ENCODE measurements at places on chromosomes 5 and 9.

- DNase-seq, result no peak
Observed at GRCh38 chr5:67495072-67495471, 298.5 kb upstream of the CD180 start.

DNA sequence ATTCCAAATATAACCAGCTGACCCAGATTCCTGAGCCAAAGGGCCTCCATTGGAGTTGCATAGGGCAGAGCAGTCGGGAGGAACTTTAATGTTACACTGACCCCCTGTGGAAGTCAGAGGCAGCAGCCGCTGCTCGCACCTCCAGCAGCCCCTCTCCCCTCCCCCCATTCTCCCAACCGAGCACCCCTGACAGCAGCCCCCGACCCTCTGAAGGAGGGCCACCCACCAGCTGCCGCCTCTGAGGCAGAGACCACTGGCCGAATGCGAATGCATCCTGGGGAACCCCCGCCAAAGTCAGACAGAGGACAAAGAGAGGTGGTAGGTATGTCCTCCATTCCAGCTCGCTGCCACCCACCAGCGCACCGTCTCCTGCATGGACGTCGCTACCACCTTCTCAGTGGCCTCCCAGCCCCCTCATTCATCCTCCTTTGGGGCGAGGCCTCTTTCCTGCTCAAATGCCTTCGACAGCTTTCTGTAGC is 231.0 kb downstream of the CDK5RAP2 start:
- peak; percentile 27 for DNase-seq

GRCh38 chr5:155696362-155696761 is 630.6 kb upstream of the SGCD start:
- DNase-seq, result no peak

DNA sequence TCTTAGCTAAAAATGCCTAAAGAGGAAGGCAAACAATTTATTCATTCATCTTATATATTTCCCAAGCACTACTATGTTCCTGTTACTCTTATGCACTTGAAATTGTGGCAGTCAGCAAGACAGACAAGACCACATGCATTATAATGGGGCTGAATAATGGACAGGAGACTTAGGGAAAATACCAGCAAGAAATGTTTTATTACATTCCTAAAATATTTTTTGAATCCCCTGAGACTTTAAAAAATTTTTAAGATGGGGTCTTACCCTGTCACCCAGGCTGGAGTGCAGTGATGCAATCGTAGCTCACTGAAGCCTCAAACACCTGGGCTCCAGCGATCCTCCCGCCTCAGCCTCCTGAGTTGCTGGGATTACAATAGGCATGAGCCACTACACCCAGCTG is 13.2 kb downstream of the ZCCHC9 start:
- DNase-seq, result no peak

DNA sequence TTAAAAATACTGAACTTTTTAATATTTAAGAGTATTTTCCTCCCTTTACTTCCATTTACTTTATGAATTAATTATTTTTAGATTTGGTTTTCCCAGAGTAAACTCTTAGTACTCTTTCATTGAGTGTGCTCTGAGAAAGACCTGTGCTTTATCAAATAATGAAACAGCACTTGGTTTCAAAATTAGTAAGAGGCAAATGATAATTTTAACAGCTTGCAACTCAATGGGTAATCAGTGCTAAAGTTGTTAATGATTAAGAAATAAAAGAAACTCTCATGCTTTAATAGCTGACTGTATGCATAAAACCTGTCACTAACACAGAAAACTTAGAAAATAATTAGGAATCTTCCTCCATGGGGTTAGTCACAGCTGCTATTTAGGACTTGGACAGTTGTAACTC is 244.4 kb downstream of the RFX3 start:
- no peak for DNase-seq

- no peak for DNase-seq
Observed at GRCh38 chr5:140801494-140801841, 611 bp downstream of the PCDHA3 start.

DNA sequence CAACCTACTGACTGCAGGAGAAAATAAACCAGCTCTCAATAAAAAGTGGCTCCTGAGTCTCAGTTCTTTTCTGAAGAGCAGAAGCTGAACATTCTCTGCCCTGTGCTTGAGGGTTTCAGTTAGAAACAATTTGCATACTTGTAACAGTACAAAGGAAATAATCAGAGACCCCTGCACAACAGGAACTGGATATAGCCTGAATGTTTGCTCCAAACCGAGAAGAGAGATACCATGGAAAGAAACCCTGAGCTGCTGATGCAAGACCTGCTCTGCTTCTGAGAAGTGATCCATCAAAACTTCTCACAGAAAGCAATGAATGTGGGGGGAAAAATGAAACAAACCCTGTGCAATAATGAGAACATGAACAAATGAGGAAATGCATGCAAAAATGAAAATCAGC is 592.9 kb downstream of the SEMA5A start:
- DNase-seq, result no peak

- DNase-seq, result no peak
Observed at GRCh38 chr5:137400571-137400970, 98.6 kb downstream of the SPOCK1 start.

- peak; percentile 92 for DNase-seq
Observed at GRCh38 chr5:9932770-9933169, 302.6 kb upstream of the TAS2R1 start.

GRCh38 chr9:12853051-12853450 is 78.2 kb downstream of the LURAP1L start:
- peak; percentile 3 for DNase-seq

GRCh38 chr5:1737790-1738405 is 61.7 kb downstream of the MRPL36 start:
- DNase-seq, result peak; percentile 18

DNA sequence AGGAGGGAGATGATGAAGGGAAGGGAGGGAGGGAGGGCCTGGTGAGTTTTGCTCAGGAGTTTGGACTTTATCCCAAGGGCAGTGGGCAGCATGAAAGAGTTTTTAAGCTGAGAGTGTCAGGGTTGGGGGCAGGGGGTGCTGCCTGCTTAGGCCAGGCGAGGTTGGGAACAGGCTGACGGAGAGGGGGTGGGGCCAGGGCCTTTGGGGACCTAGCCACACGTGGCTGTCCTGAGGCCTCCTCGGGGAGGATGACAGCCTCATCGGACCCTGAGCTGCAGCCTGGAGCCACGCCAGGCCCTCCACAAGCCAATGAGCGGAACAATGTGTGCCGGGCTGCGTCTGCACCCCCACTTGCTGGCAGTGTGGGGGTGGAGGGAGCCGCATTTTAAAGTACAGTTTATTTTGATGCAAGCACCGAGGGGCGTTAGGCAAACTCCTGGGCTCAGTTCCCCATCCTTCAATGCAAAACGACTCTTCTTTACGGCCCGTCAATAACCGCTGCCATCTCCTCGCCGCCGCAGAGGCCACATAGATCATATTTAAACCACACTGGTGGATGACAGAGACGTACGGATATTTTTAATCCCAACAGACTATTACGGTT is 5.3 kb upstream of the RXRA start:
- DNase-seq, result no peak

GRCh38 chr9:19618816-19619215 is 170.0 kb downstream of the SLC24A2 start:
- no peak for DNase-seq

- DNase-seq, result no peak
Observed at GRCh38 chr9:90894986-90895687, 93.5 kb downstream of the SYK start.

DNA sequence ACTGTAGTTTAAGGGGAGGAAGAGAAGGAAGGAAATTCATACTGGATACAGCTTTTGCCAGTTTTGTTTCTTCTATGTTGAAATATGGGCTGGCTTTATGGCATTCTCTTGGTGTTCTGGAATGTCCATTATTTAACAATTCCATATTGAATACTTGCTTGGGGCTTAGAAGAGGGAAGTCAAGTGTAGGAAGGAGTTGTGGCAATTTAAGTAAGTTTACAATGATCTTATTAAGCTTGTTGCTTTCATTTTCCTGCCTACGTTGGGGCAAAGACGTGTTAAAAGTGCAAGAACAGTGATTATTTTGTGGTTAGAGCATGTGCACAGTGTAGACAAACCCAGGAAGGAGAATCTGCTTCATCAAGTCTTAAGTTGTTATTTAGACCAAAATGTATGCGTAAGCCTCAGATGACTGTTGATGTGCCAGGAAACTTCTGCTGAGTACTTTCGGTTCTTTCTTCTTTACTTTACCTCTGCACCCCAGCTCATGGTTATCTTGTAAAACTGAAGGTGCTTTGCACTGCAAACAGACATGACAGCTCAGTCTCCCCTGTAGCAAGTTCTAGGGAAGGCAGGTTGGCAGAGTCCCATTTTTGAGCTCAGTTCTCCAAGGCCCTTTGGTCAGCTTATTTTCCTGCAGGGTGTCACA is 75.8 kb downstream of the F2RL2 start:
- DNase-seq, result no peak

DNA sequence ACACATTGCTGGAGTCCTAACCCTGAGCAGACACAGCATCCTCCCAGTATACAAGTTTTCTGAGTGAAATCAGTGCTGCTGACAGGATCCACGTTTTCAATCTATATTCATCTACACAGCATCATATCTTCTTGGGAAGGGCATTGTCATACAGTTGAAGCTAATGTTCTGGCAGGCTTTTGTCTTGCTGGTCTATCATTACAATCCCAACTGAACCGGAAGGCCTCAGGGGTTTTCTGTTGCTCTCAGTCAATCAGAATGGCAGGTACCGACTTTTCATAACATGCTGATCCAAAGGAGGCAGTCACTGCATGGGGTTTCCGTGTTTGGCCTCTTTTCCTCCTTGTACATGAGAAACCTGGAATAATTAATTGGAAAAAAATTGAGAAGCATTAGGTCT is 2118.8 kb upstream of the WWC1 start:
- DNase-seq, result no peak

- DNase-seq, result no peak
Observed at GRCh38 chr5:151068433-151069197, 12.2 kb downstream of the TNIP1 start.

DNA sequence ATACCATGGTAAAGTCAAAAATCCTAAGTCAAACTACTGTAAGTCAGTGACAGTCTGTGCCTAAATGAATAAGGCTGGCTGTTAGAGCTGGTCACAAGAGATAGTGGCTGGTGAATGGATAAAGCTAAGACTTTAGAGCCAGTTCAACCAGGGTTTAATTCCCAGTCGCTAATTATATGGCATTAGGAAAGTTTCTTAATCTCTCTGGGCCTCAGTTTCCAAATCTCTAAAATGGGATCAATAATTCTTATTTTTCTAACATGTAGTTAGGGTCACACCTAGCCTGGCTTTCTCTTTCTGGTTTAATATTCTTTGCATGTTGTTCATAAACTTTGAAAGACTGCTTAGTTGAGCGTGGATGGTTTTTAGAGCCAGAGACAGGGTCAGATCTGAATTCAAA is 64.8 kb downstream of the SMIM15 start:
- no peak for DNase-seq

DNA sequence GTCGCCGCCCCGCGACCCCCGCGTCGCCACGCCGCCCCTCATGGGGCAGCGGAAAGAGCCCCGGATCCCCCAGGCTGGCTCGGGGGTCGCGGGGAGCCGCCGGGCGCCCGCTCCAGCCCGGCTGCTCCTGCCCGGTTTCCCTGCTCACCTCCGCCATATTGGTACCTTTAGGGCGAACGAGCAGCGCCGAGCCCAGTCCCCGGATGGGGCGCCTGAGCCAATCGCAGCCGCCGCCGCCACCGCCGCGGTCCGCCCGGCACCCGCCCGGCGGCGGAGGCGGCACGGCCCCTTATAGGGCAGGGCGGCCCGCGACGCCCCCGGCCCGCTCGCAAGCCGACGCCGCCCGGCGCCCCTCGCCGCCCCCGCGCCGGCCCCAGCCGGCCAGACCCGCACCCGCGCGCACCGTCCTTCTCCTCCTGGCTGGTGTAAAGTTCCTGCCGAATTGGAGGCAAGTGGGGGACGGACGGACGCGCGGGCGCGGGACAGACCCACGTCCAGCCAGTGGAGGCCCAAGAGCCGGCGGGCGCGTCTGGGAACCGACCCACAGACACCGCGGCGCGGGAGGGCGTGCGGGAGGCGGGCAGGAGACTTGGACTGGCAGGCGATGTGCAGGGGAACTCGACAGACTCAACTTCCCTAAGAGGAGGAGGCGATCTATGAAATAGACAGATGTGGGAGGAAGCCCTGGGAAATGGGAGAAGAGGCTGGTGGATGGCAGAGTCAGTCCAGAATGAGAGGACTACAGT is at the start of gene MIER3:
TSS of gene MIER3 (minus strand) at position 178 of the 746 bp plus-strand sequence. CDS start at position 157, 21 bp downstream.
- DNase-seq, result peak; percentile 56

GRCh38 chr5:146751781-146752401 is 126.7 kb downstream of the PPP2R2B start:
- DNase-seq, result no peak

DNA sequence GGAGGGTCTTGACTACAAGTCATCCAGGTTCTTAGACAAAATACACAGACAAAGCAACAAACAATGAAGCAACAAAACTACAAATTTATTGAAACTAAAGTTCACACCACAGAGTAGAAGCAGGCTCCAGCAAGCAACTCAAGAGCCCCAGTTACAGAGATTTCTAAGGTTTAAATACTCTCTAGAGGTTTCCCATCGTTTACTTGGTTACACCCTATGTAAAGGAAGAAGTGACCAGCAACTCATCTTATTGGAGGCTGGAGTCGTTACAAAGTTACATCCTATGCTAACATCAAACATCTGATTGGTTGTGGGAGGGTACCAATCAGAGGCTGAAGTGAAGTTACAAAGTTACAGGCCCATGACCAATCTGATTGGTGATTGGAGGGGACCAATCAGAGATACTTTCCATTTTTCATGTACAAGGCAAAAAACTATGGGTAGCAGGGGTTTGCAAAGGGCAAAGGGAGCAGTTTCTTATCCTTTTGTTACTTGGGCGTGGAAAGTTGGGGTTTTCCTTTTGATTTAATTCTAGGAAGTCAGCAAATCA is 2292.6 kb upstream of the C9orf72 start:
- no peak for DNase-seq

DNA sequence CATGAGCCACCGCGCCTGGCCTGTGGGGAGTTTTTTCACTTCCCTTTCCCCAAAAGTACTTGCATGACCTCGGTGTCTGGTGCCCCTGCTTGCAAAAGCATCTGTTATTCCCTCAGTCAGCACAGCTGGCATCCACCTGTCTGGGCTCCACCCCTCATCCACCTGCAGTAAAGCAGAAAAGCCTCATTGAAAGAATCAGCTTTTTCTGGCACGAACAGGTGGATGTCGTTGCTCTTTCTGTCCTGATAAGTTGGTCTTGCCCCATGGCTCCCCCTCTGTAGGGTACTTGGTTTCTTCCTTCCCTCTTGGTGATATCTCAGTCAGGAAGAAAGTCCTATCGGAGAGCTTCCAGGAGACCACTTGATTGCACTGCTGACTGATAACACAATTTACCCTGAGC is 37.4 kb downstream of the WWC1 start:
- DNase-seq, result no peak

GRCh38 chr9:126329476-126330275 is 3.0 kb downstream of the MVB12B start:
- DNase-seq, result no peak

All from brain microvascular endothelial cell (primary cell).